ENCODE measurements at places on chromosomes 6 and 20.

DNA sequence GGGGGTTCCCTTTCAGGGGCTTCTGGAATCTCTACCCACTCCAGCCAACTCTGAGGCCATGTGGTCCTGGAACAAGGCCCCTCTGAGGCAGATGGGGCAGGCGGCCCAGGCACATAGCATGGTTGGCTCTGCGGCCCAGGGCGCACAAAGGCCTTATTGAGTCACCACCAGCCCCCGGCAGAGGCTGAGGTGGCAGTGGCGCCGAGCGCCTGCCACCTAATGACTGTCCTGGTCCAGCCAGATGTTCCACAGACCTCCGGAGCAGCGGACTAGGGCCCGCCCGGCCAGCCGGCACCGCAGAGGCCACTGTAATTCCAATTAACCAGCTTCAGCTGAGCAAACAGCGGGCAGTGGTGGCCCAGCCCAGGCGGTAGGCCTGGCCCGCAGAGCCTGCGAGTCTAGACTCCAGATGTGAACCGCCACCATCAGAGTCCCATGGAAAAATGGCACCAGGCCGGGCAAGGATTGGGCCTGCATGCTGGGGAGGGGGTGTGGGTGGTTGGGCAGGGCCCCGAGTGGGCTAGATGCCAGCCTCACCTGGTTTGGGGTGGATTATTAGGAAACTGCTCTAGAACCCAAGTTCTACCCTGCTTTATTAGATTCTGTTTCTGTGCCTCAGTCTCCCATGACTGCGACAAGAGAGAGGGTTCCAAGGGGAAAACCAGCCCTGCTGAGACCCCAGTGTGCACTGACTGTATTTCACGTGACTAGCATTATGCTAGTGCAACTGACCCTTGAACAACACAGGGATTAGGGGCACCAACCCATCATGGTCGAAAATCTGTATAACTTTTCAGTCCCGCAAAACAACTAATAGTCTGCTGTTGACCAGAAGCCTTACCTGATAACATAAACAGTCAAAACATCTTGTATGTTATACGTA, 34.1 kb upstream of the ID1 start:
- DNase-seq, result no peak

- DNase-seq, result no peak
These were observed 17.9 kb upstream of the CHMP4B start for GRCh38 chr20:33793011-33793931.

DNA sequence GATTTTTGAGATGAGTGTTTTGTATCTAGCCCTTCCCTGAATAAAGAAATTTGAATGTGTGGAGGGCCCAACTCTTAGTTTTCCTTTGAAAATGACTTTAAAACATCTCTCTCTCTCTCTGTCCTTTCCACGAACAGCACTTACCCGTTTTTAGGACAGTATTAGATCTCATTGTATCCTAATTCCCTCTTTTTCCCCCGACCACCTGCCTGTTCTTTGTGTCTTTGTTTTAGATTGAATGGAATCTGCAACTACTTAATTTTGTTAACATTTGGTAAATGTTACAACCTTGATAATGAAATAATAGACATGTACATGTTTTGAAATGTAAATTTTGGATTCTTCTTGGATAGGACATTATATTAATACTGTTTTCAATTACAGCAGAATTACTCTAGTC, 3.1 kb downstream of the DSP start:
- no peak for DNase-seq

- DNase-seq, result no peak
These were observed 71.7 kb upstream of the FRMD1 start for GRCh38 chr6:168150551-168151320.

Data from progenitor cell of endocrine pancreas (in vitro differentiated cells).